ENCODE measurements at places on chromosomes 7 and 10.

DNA sequence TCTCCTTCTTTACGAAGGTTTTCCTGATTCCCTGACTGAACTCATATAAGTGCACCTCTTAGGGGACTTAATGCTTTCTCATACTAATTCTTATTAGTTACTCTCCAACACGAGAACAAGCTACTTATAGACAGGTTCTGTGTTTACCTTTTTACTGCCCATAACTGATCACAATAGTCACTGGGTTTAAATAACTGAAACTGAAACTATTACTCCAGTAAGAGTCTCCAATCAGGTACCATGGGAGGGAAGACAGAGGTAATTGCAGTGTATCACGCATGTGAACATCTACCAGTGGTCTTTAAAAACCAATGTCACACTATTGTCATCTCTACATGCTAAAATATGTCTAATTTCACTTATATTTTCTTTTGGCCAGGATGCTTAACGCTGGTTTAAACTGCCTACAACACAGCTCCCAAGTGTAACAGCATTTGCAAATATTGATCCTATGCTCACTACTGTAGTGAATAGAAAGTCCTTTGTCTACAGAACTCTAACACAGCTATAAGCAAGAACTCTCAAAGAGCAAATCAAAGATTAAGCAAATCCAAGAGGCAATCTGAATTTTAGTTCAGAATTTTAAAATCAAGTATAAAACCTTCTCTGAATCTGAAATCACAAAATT lies 3.6 kb downstream of the GDI2 start:
- DNase-seq, result no peak

DNA sequence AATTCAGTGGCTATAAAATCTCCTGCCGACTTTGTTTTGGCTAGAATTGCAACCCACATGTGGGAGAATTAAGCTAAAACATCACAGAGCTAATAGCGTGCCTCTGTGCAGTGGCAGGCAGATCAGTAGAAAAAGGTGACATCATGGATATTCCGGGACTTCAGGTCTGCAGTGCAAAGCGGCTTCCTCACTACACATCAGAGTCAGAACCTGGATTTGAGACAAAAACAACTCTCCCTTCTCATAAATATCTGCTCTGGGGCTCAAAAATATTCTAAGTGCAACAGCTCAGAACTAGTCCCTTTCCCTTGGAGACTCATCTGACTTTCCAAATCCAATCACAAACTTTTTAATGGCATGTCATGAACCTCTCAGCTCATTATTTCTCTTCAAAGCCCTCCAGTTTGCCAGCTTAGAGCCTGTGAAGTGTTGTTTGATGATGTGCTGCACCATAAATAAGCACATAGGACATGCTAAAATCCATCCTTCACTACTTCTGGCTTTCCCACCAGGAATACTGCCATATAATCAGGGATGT lies 337.1 kb downstream of the RNLS start:
- DNase-seq, result no peak

DNA sequence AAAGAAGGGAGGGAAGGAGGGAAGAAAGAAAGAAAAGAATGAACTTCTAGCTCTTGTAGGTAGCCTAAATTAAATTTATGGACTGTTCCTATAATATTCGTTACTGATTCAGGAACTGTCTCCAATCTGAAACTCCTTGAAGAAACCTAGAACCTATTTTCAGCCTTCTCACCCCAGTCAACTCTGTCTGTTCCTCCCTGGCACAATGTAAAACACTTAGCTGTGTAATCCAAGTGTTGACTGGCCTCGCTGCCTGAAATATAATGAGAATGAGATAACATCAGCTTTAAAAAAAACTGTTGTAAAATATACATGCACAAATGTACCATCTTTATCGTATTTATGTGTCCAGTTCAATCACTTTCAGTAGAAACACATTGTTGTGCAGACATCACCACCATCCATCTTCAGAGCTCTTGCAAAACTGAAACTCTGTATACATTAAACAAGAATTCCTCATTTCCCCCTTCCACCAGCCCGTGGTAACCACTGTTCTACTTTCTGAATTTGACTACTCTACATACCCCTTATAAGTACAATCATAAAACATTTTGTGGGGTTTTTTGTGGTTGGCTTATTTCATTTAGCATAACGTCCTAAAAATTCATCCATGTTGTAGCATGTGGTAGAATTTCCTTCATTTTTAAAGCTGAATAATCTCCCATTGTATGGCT lies 6.3 kb upstream of the C7orf33 start:
- DNase-seq, result no peak

GRCh38 chr7:95933618-95934017 lies 161.3 kb downstream of the DYNC1I1 start:
- peak; percentile 80 for DNase-seq
